ENCODE measurements at places on chromosomes 7 and 10.
A peak's percentile ranks its signal among the peaks of the same experiment; 100 is the strongest.

DNA sequence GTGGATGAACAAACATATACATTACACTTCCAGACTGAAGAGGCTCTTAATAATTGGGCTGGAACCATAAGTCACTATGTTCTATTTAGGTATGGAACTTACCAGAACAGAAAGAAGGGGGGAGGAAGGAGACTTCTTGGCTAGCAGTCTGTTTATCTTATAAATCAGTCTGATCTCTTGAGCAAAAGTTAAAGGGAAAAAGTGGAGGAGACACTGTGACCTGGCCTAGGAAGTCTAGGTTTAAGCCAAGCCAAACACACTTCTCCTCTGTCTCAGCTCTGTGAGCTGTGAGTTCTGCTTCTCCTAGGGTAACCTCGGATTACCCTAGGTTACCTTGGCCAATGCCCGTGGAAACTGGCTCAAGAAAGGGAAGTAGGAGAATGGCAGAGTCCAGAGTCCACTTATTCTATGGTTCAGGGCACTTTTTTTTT is 95.2 kb downstream of the PFKFB3 start:
- no peak for DNase-seq

GRCh38 chr7:47636433-47637175 is 54.7 kb upstream of the TNS3 start:
- no peak for DNase-seq

GRCh38 chr10:2610946-2611345 is 456.4 kb upstream of the PFKP start:
- DNase-seq, result no peak

GRCh38 chr10:77116904-77117303 is 520.7 kb downstream of the KCNMA1 start:
- no peak for DNase-seq

GRCh38 chr7:517774-518629 is 1.6 kb downstream of the PDGFA start:
- DNase-seq, result peak; percentile 27

GRCh38 chr10:72260239-72260975 is 13.3 kb upstream of the DDIT4 start:
- no peak for DNase-seq

DNA sequence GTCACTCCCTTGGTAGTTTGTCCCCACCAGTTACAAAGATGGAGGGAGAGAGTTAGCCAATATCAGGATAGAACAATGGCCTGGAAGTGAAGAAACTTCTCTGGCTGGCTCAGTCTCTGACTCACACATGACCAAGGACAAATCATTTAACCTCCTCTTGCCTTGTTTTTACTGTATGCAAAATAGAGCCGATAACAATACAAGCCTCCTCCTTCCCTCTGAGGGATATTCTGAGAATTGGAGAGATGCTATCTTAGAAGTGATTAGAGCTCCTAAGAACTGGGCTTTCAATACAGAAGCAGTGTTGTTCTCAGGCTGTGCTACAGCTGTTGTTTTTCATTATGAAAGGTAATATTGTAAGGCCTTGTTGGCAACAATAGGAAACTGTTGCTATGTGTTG is 87.7 kb upstream of the EGR2 start:
- DNase-seq, result no peak

- DNase-seq, result no peak
Observed at GRCh38 chr10:91034494-91035159, 113.7 kb upstream of the ANKRD1 start.
